Prostate gland (tissue), 2 donors: ENCODE measurements at places on chromosomes 1 and 21.

- peak; percentile 22 for DNase-seq
Observed at GRCh38 chr1:179930867-179931266, 23.7 kb upstream of the CEP350 start.

GRCh38 chr1:44390277-44390676 is 14.8 kb upstream of the RNF220 start:
- DNase-seq, result no peak

DNA sequence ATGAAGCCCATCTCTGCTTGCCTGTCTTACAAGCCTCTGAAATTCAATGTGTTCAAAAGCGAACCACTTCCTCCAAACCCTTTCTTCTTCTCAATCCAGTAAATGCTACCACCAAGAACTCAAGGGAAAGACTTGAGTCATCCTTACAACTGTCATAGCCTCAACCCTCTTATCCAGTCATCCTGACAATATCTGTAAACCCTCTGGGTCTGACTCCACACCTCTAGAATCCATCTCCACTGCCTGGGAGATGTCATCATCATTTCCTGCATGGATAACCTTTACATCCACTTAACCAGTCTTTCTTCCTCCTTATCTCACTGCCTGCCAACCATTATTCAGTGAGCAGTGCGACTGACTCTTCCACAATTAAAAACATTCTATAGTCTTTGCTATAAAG is 441.1 kb downstream of the SETD4 start:
- DNase-seq, result no peak

DNA sequence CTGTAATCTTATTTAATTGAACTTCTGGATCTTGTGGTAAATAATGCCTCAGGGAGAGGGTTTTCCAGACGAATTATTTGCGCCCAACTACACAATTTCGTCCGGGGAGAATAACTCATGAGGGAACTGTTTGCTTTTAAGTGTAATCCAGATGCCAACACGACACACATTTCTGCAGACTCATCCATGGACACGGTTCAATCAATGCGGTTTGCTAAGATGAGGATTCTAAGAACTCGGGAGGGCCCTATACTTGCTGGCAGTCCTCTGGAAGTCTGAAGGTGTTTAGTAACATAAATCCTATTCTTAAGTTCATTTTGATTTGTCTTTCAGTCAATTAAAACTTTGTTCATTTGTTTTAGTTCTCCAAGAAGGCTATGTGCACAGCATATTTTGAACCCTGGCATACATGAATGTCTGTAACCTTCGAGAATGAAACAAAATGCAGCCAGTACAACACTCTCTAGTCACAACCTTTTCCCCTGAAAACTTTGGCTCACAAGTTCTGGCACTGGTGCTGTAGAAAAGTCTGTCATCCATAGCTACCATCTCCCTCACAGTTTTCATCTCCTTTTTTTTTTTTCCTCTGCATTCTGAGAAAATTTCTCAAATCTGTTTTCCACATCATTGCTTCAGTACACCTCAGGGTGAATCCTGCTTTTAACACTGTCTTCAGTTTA is 38.8 kb downstream of the DIPK1A start:
- no peak for DNase-seq

DNA sequence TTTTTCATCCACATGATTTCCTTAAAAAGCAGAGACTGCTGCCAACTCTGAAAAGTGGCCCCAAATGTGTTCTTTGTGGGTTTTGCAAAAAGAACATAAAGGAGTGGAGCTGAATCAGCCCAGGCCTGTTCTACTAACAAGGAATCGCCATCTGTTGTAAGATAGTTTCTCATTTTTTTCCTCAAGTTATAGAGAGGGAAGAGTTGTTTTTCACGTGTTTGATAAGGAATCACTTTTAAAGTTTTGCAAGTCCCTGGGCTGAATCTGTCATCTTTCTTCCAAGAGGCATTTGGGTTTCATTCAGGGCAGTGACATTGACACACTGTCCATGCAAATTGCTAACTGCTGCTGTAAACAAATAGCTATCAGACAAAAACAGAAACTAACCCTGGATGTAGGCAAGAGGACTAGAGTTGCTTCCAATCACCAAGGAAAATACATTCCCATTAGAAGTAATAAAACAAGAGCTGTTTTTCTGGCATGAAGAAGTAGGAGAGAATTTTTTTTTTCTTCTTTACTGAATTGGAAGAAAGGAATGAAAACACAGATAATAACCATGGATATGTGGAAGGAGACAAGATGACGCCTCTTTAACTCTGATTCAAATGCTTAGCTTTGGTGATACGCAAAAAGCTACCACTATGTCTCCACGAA is 58.8 kb upstream of the TBX15 start:
- no peak for DNase-seq

GRCh38 chr1:14928412-14928811 is 225.1 kb upstream of the TMEM51 start:
- DNase-seq, result no peak

- no peak for DNase-seq
Observed at GRCh38 chr1:2452932-2453315, 23.2 kb upstream of the PLCH2 start.

- no peak for DNase-seq
Observed at GRCh38 chr1:223212441-223212840, 69.4 kb upstream of the TLR5 start.

DNA sequence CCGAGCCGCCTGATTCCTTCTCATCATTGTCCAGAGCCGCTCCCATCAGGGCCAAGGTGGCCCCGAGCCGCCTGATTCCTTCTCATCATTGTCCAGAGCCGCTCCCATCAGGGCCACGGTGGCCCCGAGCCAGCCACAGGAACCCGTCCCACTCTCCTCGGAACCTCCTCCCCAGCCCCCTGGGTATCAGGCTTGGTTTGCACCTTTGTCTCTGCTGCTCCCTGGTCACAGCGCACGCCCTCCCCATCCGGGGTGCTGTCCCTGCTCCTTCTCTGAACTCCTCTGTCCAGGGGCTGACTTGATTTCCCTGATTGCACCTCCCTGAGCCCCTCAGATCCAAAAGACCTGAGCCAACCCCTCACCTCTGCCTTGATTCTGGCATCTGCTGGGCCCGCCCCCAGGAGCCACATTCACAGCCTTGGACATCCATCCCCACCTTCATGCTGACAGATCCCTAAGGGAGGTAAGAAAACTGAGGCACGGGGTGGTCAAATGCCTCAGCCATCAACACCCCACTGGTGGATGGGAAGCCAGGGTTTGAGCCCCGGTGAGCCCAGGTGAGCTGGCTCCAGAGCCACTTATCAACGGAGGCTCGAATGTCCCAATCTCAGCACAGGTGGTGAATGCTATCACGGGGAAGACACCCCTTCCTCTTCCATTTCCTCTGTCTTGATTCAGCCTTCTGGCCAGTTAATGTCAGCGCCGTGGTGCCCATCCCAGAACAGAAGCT is 25.6 kb upstream of the COL18A1 start:
- DNase-seq, result no peak

DNA sequence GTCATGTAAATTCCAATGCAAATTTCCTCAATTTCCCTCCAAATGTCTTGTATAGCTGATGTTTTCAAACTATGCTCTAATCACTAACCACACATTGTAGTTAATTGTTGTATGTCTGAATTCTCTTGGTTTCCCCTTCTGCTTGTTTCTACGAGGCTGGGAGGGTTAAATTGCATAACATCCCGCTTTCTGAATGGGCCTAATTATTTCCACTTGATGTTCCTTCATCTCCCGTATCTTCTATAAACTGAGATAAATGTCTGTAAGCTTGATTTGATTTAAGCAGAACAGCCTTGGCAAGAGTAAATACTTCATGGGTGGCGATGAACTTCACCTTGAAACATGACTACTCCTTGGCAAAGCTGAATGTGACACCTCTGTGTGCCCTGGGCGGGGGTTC is 72.2 kb downstream of the SERINC2 start:
- no peak for DNase-seq

- no peak for DNase-seq
Observed at GRCh38 chr21:14582934-14583628, 37.0 kb upstream of the SAMSN1 start.

GRCh38 chr1:181386340-181386739 is 97.0 kb upstream of the CACNA1E start:
- no peak for DNase-seq

DNA sequence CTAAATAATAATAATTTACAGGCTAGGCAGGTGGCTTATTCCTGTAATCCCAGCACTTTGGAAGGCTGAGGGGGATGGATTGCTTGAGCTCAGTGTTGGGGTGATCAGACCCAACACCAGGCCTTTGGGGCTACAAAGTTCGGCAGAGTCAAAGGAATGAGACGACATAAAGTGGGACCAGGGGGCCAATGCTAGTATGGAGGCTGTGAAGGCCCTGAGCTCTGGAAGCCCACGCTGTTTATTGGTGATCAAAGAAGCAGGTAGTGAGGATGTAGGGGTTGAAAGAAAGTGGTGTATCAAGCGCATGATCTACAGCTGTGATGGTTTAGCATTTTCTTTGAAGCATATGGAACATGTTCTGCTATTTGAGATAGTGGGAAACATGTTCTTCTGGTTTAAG is 5.6 kb downstream of the BTBD8 start:
- no peak for DNase-seq

- no peak for DNase-seq
Observed at GRCh38 chr1:68725001-68725752, 228.3 kb upstream of the DEPDC1 start.

- DNase-seq, result no peak
Observed at GRCh38 chr1:94550396-94550795, 8.8 kb upstream of the F3 start.

- no peak for DNase-seq
Observed at GRCh38 chr1:215226757-215227156, 144.2 kb downstream of the KCNK2 start.

GRCh38 chr1:230271300-230272035 is 154.7 kb downstream of the PGBD5 start:
- no peak for DNase-seq

GRCh38 chr1:244496186-244496585 is 35.1 kb downstream of the CATSPERE start:
- DNase-seq, result no peak

- no peak for DNase-seq
Observed at GRCh38 chr21:27776925-27777553, 810.2 kb upstream of the ADAMTS5 start.

- DNase-seq, result no peak
Observed at GRCh38 chr1:38693759-38694158, 165.8 kb downstream of the RRAGC start.

DNA sequence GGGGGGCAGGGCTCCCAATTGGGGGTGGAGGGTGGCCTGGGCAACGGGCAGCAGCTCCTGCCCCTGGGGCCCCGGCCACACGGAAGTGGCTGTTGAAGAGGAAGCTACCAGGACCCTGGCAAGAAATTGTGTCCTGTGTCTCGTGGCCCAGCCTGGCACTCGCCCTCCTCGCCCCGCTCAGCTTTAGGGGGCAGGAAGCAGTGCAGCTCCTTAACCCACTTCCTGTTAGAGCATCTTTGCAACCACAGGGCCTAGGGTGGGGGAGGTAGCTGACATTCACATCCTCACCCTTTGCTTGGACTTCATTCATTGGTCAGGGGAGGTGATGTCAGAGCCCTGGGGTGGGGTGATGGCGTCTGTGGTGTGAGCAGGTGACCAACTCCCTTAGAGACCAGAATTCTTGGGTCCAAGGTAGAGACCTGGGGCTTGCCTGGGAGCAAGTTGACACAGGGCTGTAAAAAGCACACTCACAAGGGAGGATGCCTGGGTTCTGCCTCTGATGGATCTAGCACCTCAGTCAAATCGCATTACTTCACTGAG is at the start of gene ARHGAP30:
ARHGAP30 (minus strand) TSS at position 161 of the 540 bp plus-strand sequence. CDS start 267 bp downstream, outside the sequence.
- DNase-seq, result no peak

GRCh38 chr1:246492611-246493245 is 14.4 kb downstream of the SMYD3 start:
- peak; percentile 56 for DNase-seq

- no peak for DNase-seq
Observed at GRCh38 chr1:30755746-30756145, 1.8 kb downstream of the LAPTM5 start.

DNA sequence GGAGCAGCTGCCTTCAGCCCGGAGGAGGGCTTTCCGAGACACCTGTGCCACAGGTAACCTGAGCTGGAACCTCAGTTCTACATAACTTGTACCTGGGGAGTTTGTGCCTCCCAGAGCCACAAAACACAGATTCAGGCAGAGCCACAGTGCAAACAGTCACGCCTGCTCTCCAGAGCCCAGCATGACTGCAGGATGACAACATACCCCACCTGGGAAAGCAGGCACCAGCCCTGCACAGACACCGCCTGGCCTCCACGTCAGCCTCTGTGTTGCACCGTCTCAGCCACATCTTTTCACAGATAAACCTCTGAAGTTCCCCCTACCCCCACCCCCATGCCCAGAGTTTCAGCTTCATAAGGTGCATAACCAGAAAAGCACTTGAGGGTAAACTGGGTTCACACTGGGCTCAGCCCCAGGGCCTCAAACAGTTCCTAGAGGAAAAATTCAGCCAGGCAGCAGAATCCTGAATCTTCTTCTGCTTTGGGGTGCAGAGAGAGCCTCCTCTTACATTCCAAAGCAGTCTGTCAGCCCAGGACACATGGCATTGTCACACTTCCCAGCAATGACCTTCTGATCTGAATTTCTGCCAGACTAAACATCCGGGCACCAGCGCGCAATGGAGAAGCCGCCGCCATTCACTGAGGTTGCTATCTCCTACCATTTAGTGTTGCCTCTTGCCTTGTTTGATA is 229.5 kb downstream of the TOMM20 start:
- DNase-seq, result no peak

- no peak for DNase-seq
Observed at GRCh38 chr1:9731051-9731537, 79.6 kb downstream of the PIK3CD start.

DNA sequence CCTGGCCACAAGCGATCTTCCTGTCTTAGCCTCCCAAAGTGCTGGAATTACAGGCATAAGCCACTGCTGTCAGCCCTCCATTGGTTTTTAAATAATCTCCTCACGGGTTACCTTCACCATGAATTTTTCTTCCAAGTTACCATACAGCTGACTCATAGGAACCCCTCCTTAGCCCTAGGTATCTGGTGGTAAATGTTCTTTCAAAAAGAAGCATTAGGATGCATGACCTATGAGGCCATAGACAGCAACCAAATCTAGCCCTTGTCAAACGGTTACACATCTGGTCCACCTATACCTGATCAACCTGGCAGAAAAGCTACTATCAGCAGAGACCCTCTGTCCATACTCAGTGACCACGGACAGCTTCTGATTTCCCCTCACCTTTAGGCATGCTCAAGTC is 12.7 kb upstream of the DEGS1 start:
- no peak for DNase-seq

- no peak for DNase-seq
Observed at GRCh38 chr1:184793967-184794366, 39.3 kb upstream of the EDEM3 start.
